ENCODE measurements at places on chromosomes 2 and 18.

DNA sequence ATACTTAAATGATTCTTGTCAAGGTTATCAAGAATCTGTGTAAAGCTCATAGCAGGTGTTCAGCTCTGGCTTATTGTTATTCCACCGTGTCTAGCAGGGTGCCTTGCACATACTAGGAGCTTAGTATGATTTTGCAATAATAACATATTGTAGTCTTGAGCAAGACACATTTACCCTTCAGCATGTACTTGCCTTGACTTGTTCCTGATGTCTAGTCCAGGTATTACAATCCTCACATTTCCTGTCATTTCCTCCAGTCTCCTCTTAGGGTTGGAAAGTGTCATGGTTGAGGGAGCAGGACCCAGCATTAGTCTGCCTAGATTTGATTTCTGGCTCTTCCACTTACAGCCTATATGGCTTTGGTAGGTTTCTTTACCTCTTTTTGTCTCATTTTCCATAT, 246.1 kb downstream of the RAD51AP2 start:
- no peak for DNase-seq

GRCh38 chr2:75790814-75791467, 80.2 kb upstream of the GCFC2 start:
- no peak for DNase-seq

DNA sequence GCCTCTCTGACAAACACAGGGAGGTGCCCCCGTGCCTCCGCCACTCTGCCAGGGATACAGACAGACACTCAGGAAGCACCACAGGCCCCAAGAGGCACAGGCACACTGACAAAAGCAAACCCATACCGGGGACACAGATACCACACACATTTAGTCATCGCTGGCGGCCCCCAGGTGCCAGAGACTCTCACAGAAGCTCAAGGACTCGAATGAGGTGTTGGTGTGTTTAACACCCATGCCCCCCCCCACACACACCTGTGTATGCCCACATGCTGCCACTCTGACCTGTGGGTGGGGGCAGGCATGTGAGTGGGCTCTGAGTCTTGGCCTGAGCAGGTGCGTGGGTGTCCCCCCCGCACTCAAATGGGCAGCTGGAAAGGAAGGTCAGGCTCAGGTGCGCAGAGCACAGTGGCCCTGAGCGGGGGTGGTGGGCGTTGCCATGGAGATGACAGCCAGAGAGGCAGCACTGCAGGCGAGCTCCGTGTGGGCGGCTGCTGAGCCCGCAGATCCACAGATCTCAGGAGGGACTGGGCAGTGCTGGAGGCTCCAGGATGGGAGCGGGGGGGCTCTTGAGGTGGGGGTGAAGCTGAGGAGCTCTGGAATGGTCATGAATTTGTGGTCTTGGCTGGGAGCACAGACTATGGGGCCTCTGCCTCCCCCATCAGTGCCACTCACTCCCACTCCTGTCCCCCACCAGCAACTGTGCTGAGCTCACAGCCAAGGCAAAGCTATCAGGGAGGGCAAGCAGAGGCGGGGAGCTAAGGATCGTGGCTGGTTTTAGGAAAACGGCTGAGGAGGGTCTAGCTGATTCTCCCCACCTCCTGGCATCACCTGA, 73.9 kb upstream of the TAF1B start:
- no peak for DNase-seq

DNA sequence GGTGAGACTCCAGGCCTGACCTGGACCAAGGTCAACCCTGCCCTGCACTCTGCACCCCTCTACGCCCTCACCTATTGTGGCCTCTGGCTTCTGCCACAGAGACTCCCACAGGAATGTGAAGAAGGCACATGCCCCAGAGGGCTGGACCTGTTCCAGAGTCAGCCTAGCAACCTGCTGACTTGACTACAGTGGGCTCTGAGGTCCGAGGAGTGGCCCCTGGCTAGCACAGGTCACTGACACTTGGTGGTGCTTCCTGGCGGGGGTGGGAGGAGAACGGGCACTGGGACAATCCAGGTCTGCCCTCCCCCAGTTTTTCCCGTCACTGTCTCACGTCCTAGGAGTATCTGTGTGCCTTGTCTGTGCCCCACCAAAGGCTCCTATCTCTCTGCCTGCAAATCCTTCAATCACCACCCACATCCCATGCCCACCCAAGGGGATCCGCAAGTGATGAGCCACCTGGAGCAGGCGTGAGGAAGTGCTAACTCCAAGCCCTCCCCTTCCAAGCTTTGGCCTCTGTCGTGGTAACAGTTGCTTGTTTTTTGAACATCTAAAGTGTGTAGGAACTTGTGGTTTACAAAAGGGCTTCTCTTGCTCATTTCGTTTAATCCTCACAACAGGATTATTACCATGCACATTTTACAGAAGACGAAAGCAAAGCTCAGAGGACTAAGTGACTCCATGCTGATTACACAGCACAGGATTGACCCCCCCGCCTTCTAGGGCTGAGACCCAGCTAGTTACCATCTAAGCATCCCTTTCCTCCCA, 86.2 kb downstream of the MCFD2 start:
- DNase-seq: no peak

DNA sequence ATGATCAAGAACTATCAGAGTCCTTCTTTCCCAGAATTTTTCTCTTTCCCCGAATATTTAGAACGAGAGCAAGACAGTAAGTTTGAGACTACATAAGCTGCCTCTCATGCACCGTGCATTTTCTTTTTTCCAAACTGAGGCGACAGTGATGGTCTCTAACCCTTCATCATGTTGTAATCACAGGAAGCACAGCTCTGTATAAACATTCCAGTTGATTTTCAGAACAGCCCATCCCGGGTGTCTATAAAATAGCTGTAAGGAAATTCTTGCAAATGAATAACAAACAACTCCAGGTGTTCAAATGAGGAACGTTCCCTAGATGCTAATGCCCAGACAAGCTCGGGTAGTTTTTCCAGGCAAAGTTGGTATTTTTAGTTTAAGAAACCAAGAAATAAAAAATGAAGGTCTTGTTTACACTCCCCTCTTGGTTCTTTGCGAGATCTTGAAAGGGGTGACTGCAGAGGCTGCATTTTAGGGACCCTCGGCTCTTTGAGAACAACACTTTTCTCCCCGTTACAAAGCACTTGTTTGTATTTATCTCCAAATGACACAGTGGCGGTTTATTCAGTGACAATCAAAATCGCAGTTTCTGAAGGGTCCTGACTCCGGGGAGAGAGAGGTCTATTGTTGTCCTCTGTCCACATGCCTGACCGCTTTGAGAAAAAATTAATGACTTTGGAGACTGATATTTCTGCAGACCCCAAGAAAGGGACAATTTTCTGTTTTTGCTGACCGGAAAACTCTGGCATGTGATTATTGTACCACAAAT, 101.1 kb upstream of the NCK2 start:
- DNase-seq: no peak

- peak; percentile 100 for DNase-seq
Observed at GRCh38 chr2:98917031-98917471, 19.0 kb downstream of the CRACDL start.

DNA sequence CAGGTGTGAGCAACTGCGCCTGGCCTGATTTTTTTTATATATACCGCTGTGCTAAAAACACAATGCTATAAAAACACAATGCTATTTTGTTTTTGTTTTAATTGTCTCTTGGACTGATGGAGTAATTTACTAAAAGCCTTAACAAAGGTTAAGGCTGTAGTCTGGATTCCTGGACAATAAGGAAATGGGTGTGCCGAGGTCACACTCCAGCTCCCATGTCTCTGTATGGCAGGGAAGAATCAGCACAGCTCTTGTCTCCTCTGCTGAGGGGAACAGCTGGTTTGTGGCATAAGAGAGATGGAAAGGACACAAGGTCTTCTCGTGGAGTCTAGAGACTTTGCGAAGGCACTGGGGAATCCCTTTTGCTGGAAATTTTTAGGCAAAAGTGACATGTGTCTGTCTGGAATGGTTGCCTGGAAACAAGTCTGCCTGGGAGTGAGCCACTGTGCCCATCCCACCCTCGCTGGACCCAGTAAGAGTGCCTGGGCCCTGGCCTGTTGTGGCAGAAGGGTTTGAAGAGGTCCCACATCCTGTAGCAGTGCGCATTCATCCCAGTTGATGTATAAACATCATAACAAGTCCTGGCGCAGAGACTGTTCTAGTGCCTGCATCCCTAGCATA, 73.1 kb downstream of the MAPK4 start:
- DNase-seq: no peak

GRCh38 chr18:59123588-59124369, 15.9 kb upstream of the SEC11C start:
- DNase-seq: peak; percentile 85

DNA sequence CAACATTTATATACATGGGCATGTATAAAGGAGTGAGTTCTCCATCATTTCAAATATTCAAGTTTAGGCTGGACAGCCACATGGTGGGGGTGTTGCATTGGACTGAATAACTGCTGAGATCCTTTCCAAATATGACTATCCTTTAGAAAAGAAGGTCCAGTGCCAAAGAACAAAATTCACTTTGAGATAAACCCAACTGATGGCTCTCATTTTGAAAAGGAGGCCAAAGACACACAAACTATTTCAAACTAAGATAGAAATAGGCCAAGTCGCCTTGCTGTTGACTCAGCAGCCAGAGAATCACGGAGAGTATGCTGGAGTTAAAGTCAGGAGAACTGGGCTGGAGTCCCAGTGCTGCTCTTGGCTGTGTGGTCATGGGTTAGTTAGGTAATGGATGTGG, 204.5 kb upstream of the LRATD1 start:
- DNase-seq: peak; percentile 42

- no peak for DNase-seq
Observed at GRCh38 chr2:181678861-181679543, 1.3 kb downstream of the NEUROD1 start.

DNA sequence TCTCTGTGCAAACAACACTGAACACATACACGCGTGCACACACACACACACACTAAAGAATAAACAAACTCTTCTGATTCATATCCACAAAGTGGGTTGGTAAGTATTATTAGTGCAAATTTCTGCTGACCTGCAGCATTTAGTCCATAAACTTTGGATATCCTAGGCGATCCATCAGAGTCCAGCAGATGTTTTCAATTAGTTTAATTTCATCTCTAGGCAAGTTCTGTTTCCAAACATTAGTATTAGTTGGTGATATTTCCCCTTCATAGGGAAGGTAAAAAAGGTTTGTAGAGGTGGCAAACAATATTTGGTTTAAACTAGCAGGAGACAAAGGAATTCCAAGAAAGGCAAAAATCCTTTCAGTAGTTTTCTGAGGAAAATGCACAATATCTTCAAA, 5.7 kb downstream of the DSEL start:
- no peak for DNase-seq

DNA sequence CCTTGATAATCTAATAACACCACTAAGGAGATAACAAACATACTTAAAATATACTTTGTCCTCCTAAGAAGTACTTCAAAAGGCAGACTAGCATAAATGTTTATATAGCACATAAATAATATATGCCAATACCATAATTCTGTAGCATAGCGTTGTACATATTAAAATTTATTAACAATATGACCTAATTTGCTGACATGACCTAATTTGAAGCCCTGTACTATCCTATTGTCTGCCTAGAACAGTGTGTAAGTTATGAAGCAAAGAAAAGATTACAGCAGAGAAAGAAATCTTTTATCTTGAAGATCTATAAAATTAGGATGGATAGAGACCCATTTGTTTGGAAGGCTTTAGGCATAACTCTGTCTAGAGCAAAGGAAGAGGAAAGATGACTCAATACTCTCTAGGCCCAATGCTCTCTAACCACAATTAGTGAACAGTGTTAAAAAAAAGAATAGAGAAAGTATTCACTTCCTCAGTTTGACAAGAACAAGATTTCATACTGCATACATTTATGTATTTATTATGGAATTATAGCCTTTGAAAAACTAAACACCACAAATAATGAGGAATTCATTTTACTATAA, 231.3 kb downstream of the ZRANB3 start:
- no peak for DNase-seq

- DNase-seq: no peak
Observed at GRCh38 chr2:109447251-109447661, 166.5 kb downstream of the SEPTIN10 start.

GRCh38 chr2:240966457-240966905, 31.9 kb upstream of the SNED1 start:
- no peak for DNase-seq

- no peak for DNase-seq
Observed at GRCh38 chr2:48249025-48249424, 280.9 kb upstream of the STON1 start.

- DNase-seq: no peak
Observed at GRCh38 chr2:26273501-26273900, 28.8 kb downstream of the HADHB start.

DNA sequence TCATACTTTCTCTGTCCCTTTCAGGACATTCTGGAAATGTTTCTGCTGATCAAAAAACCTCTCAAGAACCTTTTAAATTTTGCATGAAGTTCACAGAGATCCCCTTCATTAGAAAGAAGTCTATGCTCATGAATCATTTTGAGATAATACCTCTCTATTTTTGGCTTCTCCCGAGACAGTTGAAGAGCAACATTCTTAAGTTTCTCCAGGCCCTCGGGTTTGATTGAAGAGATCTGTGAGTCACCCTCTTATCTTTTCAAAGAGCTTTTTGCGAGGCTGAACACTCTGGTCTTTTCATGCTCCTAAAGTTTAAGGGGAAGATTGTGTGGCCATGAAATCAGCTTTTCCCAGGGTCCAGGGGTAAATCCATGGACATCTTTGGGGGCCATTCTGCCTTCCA, 354.2 kb downstream of the FBXO15 start:
- DNase-seq: no peak

DNA sequence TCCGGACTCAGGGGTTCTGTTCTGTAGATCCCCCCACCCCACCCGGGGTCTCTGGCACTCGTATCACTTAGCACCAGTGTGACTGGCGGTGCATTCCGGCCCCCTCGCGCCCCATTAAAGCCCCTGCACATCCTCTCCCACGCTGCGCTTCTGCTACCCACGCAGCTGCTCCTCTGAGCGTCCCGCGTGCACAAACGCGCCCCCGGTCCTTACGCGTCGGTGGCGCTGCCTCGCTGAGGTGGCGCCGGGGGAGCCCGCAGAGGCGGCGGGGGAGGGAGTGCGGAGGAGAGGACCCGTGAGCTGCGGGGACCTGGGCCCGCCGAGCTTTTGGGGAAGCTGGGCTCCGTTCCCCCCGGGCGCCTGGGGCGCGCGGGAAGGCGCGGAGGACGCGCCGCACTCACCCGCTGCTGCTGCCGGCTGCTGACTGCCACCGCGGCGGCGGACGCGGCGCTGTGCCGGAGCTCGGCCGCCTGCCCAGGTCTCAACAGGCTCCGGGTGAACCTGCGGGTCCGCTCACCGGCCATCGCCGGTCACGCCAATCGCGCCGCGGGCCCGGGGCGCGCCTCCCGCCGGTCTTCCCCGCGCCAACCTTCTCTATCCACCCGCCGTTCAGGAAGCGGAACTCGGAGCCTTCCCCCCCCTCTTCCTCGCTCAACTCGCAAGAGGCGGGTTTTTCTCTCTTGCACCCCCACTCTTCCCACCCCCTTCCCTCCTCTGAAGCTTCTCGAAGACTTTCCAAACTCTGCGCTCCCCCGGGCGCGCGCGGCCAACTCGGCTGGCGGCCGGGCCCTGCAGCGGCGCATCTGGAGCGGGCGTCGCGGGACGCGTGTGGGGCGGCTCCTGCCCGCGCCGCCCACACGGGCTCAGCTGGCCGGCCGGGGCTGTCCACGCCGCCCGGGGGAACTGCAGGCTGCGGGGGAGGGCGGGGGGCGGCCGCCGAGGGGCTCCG, at the start of gene DOCK10:
DOCK10 (minus strand) TSS at position 618 of the 949 bp plus-strand sequence; CDS start at position 524, 94 bp downstream.
- peak; percentile 26 for DNase-seq

Data from HS-5 (cell line).